ENCODE measurements at places on chromosomes 12 and 14.

DNA sequence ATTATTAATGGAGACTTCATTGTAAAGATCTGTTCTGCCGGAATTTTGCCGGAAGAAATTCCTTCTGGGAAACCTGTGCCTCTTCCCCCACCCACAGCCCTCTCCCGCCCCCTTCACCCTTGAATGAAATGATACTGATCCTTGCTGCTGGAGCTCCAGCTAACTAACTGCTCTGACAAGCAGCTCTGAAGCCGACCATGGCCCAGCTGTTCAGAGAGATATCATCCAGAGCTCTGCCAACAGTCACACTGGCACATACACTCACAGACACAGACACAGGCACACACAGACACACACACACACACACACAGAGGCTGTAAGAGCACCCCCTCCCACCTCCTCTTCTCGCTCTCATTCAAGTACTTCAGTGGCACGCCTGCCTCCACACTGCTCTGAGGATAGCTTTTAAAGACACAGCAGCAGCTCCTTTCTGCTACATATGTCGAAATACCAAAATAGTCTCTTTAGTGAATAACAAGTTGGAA is 88.6 kb downstream of the R3HDM2 start:
- no peak for DNase-seq

GRCh38 chr14:36229262-36229661 is 52.7 kb upstream of the PTCSC3 start:
- no peak for DNase-seq

GRCh38 chr14:51521764-51522163 is 129.9 kb upstream of the FRMD6 start:
- DNase-seq, result no peak

DNA sequence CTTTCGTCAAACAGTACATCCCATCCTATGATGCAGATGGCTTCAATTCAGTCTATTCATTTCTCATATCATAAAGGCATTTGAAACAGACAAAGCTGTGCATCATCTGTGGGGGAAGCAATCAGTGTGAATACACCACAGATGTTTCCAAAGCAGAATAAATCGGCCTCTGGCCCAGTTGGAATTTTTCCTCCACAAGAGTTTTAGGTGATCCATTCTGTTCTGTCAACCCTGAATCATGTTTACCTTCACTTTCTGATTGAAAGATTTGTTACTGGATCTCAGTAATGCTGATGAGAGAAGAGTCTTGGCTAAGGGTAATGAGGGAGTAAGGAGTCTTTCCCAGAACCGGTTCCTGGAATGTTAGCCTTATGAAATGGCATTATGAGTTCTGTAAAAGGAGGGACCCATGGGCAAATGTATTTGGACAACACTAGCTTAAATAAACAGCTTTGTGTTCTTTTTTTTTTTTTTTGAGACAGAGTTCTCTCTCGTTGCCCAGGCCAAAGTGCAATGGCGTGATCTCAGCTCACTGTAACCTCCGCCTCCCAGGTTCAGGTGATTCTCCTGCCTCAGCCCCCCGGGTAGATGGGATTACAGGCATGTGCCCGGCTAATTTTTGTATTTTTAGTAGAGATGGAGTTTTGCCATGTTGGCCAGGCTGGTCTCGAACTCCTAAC is 62.5 kb downstream of the TPH2 start:
- no peak for DNase-seq

DNA sequence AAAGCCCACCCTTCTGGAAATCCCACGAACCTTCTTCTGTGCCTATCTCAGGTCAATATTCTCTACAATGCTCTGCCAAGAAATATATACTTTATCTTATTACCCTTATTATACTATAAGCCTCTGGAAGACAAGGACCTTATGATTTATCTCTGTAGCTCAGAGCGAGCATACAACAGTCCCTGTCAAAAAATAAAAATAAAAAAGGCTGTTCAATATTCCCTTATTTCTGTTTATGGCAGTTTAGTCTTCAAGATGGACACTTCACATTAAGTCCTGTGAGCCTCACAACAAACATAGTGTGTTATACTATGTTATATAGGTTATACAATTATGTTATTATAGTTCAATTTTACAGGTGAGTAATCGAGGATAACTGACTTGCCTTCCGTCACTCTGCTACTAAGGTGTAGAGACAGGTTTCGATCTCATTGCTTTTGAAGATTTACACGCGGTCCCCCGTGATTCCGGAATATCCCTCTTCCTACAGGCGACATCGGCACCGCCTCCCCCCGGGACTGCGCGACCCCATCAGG is 562 bp downstream of the EAPP start:
- DNase-seq, result no peak

DNA sequence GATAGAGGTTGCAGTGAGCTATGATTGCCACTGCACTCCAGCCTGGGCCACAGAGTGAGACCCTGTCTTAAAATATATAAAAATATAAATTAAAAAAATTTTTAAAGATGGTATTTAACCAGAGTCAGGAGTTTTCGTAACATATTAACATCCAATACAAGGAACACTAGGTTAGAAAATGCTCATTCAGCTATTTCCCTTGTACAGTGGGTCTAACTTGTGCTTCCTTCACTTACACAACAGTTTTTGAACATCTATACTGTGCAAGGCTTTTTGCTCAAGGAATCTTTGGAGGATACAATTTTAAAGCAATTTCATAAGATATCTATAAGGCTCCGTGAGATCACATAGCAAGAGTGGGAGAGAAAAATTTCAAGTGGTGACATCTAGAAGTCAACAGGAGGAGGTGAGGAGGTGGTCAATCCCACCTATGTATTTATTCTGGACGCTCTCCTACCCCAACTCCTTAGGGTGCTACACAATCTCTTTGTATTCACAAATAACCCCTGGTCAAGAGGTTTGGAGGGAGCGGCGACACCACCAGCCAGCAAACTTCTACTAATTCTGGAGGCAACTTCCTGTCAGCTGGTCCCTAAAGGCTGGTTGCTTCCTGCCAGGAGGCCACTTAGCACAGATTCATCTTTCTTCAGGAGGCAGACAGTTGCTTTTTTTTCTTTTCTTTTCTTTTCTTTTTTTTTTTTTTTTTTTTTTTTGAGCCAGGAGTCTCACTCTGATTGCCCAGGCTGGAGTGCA is 22.2 kb downstream of the DUSP16 start:
- DNase-seq, result no peak

- no peak for DNase-seq
Measured at GRCh38 chr12:122927756-122928403, 32.0 kb upstream of the VPS37B start.

- no peak for DNase-seq
Measured at GRCh38 chr12:57584690-57585089, 6.3 kb upstream of the PIP4K2C start.

GRCh38 chr12:89999699-90000505 is 291.3 kb upstream of the ATP2B1 start:
- DNase-seq, result no peak

DNA sequence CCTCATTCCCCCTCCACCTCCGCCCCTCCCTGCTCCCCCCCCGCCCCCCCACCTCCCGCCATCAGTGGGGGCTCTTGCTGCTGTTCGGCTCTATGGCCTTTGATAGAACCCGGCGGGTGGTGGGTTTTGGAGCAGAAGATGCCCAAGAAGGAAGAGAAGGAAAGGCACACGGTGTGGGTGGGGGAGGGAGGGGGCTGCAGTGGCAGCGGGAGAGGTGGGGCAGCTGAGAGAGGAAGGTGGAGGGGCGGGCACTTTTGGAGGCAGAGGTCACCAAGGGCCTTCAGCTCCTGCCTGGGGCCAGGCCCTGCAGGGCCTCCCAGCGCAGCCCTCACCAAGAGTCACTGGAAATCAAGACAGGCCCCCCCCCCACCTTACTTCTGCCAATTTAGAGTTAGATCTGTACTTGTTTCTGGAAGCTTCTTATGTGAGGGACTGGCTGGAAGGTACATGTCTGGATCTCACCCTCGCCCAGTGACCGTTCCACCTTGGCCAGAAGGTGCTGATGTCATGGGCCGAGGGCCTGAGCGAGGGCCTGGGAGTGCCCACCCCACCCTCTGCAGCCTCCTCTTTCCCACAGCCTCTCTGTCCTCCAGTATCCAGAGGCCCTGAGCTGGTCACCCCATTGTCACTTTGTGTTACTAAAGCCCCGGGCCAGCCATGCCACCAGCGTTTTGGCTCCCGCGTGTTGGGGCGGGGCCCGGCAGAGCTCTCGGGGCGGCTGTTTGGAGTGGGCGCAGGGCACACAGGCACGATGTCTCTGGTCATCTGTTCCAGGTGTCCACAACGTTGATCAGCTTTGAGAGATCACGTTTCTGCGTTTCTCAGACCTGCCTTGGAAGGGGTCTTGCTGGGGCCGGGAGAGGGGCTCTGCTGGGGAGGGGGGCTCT is 153.9 kb downstream of the KIF26A start:
- no peak for DNase-seq

- no peak for DNase-seq
Measured at GRCh38 chr14:57769863-57770523, 95.9 kb downstream of the SLC35F4 start.

DNA sequence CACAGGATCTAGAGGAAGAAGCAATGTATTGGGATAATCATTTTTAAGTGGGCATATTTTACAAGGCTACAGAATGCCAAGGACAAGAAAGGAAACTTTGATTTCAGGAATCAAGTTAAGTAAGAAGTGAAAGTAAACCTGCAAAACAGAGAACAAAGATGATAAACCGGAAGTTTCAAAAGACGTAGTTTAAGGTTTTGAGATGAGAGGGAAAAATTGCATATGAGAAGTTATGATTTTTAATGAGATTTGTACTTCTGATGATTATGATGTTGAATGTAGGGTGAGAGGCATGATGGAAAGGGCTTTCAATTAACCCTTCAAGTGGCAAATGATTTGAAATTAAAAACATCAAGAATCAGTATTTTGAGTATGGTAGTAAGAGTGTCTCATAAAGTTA is 134.9 kb downstream of the CAPZA3 start:
- no peak for DNase-seq

GRCh38 chr12:11927286-11927935 is 143.3 kb upstream of the BCL2L14 start:
- no peak for DNase-seq

DNA sequence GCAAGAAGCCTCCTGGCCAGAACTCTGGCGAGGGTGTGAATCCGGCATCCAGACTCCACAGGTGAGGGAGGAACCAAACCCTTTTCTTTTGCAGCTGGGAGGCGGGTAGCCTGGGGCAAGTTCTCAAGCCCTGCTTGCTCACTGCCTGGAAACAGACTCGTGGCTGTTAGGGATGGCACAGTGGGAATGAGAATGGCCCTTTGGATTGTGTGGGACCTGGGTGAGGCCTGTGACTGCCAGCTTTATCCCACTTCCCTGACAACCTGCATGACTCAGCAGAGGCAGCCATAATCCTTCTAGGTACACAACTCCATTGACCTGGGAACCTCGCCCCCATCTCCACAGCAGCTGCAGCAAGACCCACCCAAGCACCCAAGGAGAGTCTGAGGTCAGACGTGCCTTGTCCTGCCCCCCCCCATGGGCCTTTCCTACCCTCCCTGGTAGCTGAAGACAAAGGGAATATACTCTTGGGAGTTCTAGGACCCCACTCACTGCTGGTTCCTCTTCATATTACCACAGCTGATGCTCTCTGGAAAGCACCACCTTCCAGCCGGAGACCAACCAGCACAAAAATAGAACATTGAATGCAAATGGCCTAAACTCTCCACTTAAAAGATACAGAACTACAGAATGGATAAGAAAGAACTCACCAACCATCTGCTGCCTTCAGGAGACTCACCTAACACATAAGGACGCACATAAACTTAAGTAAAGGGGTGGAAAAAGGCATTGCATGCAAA is 5.1 kb upstream of the GPR33 start:
- no peak for DNase-seq

GRCh38 chr12:15782667-15783066 is 6.5 kb downstream of the EPS8 start:
- DNase-seq, result no peak

DNA sequence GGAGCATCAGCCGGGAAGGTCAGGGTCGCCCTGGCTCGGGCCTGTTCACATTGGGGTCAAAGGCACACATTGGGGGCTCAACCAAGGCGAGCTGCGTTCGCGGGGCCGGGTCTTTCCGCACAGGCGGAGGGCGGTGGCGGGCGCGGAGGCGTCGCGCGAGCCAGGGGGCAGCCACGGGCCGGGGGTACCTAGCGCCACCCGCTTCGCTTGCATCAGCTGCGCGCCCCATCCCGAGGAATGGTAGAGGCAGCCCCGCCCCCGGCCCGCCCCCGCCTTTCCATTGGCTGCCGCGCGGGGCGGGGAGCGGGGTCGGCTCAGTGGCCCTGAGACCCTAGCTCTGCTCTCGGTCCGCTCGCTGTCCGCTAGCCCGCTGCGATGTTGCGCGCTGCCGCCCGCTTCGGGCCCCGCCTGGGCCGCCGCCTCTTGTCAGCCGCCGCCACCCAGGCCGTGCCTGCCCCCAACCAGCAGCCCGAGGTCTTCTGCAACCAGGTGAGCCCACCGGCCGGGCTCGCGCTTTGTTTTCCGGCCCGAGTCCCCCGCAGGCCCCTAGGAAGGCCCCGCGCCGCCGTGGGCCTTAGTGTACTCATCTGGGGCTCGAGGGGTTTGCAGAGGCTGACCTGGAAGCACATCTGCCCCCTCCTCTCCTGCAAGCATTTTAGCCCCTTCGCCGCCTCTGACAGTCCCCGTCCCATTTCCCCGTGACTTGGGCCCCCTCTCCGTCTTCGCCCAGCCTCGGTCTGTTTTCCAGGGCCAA is at the start of gene ALDH2:
Gene ALDH2 (plus strand): TSS at position 326 of the 754 bp plus-strand sequence. CDS start 50 bp downstream, at position 376.
- peak; percentile 15 for DNase-seq

DNA sequence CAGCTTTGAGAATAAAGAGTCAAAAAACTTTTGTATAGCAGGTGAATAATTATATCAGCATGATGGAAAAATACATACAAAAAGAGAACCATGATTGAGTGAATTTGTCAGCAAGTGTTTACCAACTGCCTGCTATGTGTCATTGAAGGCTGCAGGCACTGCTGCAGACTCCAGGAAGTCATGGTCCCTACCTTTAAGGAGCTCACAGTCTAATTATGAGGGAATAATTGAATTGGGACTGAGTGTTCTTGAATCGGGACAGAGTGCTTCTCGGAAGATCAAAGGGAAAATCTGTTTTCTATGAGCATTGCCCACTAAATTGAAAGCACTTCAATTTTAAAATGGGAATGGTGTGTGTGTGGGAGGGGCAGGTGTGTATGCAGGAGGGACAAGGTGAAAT is 9.5 kb downstream of the OR10AD1 start:
- no peak for DNase-seq

GRCh38 chr14:67133595-67134441 is 55.4 kb upstream of the GARIN2 start:
- no peak for DNase-seq

- no peak for DNase-seq
Measured at GRCh38 chr12:25301798-25302197, 51.1 kb upstream of the KRAS start.

DNA sequence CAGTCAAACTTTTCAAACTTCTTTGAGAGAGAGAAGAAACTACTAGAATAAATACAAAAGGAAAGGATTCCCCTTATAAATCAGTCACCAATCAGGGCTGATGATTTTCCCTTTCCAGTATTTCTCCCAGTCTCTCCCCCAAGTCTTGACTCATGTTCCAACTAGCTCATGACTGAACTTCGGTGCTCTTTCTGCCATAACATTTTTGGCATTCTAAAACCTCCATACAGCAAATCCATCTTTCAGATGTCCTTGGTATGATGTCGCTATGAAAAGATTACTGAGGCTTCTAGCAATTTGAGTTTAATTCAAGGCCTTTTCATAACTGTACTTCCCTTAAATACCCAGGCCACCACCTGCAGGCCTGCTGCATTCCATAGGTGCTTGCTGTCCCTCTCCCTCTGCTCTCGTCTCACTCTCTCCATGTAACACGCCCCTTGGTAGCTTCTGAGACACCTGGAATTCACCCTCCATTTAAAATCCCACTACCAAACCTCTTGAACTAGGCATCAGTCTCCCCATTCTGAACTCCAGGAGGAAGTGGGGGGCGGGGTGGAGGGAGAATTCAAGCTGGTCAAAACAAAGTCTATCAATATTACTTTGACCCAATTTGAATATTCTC is 2.4 kb downstream of the PRKD1 start:
- no peak for DNase-seq
